RCC 7860 (cell line): ENCODE measurements at places on chromosomes 7 and 10.

DNA sequence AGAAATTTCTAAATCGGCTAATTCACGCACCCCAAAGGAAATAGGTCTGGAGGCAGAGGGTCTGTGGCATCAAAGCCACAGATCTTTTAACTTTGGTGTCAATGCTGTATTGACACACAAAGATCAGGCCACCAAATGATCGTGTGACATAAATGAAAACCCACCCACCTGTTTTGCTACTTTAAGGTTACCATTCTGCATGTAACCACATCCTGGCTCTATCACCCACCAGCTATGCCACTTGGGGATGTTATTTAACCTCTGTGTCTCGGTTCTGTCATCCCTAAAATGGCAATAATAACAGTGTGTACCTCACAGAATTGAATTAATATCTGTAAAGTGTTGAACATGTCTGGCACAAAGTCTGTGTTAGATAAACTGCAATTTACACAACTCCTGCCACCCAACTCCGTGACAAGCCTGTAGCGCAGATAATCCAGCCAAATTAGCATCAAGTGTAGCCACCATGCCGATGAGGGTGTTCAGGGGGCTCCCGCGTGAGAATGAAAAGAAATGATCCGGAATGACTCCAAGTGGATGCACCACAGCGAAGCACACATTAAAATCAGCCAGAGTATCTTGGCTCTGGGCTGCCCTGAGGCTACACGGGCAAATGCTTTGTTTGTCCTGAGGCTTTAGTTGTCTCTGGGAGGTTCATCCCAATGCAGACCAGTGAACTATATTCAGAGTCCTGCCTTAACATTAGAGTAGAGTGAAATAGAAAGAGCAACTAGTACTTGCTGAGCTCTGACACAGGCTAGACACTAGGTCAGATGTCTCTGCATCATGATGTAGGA, 158.4 kb upstream of the NEBL start:
- no peak for DNase-seq

DNA sequence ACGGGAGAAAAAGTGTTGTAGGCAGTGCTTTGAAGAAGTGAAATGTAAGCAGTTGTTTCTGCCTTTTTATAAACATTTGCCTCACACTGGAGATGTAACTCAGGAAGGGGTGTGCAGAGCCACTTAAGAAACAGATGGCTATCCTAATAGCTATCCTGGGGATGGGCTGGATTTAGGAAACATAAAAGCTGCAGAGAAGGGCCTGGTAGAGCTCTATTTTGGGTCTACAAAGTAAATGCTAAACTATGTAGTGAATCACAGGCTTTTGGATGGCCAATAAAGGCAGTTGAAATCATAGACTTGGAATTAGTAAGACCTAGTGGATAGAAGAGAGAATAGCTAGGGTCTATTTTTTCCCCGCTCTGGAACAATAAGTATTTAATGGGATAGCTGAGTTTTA, 79.9 kb upstream of the AGR3 start:
- DNase-seq = no peak

DNA sequence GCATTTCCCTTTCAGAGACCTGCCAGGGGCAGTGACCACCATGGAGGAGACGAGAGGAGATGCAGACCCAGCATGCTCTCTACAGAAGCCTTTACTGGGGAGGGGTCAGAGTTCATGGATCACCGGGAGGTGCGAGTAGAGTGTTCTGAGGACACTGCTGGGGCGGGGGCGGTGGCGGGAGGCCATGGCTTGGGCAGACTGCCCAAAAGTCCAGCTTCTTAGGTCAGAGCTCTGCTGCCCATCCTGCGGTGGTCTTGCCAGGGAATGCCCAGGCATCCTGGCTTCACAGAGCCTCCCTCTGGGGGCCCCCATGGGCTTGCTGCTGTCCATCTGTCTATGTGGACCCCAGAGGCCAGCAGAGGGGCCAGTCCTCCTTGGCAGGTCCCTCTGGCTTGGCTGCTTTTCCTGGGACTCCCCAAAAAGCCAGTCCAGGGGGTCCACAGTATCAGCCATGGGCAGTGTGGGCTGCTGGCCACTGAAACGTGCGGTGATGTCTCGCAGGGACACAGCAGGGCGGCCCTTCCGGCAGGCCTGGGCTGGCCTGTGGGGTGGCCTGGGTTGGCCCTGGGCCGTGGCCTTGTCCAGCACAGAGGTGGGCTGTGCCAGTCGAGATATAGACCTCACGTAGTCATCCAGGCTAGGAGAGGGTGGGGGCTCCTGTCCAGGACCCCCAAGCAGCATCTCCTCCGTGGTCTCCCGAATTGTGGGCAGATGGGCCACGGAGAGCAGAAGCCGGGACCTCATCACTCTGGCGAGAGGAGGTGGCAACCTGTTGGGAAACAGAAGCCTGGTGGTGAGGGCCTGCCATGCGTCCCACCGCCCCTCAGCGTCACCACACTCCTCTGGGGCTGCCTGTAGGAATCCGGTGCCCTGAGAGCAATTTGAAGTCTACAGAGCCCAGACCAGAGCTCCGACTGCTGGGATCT, 1.1 kb downstream of the DEPP1 start:
- DNase-seq = peak; percentile 24

DNA sequence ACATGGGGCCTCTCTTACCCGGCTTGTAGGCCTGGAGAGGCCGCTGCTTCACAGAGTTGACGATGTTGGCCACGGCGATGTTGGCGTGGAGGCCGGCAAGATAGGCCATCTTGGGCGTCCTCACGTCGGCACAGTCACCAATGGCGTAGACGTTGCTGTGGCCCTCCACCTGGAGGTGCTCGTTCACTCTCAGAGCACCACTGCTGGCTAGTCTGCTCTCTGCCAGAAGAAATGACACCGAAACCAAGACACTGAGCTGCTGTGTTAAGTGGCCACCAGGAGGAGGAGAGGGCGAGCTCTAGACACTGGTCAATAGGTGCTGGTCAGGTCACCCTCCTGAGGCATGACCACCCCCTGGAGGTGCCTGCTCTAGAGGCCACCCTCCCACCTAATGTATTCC, 17.7 kb downstream of the AIFM2 start:
- DNase-seq = no peak

DNA sequence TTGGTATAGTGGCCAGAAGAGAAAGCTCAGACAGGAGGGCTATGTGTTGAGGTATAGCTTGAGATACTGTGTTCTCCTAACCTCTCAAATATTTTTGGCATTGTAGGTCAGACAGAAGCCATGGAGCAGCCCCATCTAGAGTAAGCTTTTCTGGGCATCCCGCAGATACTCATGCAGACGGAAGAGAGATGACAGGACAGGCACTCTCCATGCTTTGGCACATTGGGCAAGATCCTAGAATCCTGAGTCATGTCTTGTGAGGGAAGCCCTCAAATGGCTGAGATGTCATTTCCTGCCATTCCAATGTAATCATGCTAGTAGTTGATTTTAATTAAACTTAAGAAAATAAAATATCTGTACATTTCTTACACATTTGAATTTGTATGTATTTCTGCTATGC, 16.8 kb upstream of the KIF20B start:
- no peak for DNase-seq

- no peak for DNase-seq
These were observed 213.7 kb upstream of the AOAH start for GRCh38 chr7:36937754-36938563.

- no peak for DNase-seq
These were observed 51.1 kb downstream of the TMEM209 start for GRCh38 chr7:130154131-130154500.

DNA sequence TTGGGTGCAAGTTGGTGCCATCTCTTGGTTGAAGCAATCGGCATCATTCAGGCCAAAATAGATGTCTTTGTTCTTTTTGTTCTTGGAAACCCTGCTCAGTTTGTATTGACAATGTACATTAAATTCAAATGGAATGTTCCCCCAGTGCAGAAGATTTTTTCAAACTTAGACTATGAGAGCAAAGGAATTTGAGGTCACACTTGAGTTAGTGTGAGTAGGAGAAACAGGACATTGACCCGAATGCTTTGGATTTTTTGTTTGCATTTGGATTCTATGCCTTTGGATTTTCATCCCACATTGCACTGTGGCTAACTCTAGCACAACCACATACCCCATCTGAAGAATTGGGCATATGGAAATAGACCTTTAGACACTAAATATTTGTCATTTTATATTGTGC, 480.0 kb downstream of the GALNT17 start:
- no peak for DNase-seq

DNA sequence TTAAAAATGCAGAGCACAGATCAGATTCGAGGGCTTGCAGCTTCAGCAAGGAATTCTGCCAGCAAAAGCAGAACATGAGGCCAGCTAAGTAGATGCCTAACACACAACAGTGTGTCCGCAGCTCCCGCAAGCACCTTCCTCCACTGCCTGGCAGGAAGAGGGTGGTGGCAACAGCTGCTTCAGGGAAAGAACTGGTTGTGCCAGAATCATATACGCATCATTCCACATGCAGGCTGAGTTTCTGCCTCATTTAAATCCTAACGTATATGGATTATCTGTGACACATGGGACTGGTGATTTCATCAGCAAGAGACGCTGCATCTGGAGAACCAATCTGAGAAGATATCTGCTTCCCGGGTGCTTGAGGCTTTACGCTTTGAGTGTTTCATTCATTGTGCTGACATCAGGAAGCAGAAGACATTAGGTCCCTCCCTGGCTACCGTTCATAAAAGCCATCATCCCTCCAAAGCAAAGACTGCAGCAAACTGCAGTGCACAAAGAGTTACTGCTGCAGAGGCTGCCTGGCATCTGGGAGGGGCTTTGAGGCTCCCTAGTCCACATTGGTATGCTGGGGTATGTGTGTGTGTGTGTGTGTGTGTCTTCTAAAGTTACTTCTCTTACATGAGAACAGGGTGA, 78.8 kb downstream of the FAM13C start:
- no peak for DNase-seq

DNA sequence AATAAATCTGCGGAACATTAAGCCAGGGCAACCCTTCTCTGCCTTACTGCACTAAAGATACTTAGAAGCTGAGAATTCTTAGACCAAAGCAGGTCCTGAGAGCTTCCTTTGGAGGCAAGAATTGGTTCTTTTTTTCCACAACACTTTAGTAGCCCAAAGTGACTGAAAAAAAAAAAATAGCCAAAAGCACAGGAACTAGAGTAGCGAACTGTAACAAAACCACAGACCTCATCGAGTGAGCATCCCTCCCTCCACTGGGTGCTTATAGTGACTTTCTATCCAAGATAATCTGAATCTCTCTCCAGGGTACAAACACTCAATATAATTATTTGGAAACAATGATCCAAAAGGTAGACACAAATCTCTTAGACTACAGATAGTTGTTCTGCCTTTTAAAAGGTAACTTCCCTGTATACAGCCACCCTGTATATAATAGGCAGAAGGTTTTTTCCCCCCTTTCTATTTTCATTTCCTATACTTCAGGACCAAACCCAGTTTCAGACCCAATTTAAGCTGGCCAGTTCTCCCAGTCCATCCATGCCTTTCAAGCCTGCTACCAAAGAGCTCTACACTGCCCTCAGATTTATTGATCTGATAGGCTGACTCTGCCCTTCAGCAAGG, 31.6 kb upstream of the KCNIP2 start:
- no peak for DNase-seq

- DNase-seq = no peak
These were observed 11.1 kb upstream of the PARD3 start for GRCh38 chr10:34826221-34826620.

DNA sequence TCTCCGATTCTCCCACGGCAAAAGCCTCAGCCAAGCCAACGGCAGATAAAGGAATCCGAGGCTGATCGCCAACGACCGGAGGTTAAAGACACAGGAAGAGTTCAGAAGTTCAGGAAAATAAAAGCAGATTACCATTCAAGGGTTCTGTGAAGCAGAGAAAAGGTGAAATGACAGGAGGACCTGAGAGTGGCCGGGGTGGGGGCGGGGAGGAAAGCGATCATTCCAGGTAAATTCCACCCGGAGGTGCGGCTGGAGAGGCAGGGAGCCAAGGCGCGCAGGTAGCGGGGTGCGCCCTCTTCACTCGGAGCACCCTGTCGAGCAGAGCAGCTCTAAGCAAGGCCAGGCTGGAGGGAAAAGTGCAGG, 35.3 kb upstream of the SEPHS1 start:
- no peak for DNase-seq

GRCh38 chr7:4675771-4676367, 6.2 kb upstream of the FOXK1 start:
- DNase-seq = no peak

DNA sequence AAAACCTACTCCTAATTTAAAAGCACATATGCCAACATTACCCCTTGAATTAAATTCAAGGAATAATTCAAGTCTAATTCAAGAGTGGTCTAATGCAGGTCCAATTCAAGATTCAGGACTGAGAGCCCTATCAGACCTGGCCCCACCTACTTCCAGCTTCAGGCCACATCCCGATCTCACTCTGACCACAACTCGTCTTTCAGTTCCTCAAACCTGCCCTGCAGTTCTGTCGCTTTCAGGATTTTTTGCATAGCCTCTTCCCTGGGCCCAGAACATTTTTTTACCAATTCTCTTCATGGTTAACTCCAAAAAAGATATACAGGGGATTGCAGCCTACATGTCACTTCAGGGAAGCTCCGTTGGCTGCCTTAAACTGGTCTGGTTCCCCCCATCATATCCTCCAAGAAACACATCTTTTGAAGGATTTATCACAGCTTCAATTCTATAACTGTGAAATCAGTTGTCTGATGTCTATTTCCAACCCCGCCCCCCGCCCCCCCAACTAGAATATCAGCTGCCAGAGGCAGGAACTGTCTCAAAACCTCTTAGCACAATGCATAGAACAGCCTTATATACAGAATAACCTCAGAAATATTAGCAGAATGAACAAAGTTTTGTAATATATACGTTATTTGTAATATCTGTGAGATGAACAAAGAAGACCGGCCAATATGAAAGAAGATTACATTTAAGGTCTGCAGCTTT, 20.8 kb downstream of the CCDC6 start:
- DNase-seq = no peak

DNA sequence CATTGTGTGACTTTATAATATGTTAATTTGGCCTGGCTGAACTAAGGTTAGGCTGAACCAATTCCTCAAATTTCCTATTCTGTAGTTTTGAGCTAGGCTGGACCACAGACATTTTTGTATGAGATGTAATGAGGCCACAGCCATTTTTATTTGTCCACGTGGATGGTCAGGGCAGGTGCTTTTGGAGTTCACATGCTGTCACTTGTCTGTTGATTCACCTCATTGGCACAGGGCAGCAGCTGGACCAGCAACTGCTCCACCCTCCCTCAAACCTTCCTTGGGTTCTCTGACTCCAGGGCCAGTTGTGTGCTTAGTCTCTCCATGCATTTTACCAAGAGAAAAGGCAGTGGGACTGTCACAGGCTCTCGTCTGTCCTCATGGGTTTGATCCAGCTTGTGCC, 76.1 kb upstream of the NPS start:
- DNase-seq = no peak

DNA sequence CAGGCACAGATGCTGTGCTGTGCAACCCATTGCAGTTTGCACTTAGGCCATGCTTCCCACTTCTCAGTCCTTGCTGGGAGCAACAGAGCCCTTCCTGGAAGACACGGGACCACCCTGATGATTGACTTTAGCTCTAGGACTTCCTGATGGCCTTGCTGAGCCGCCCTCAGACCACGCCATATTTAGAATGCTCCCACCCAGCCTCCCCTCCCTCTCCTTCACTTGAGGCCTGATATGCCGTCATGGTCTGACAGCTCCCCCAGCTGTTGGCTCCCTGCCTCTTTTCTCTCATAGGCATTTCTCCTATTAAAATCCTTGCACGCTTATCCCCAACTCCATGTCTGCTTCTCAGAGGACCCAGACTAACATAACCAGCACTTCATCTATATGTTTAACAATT, 29.4 kb upstream of the GATAD1 start:
- no peak for DNase-seq

- DNase-seq = no peak
These were observed 318.5 kb downstream of the WDR37 start for GRCh38 chr10:1374511-1375345.

GRCh38 chr7:46145412-46145811, 224.3 kb upstream of the IGFBP3 start:
- peak; percentile 100 for DNase-seq
